Hepatocyte (in vitro differentiated cells): ENCODE measurements at places on chromosomes 13 and 19. TPM values are rescaled to one million over a fixed set of nuclear protein-coding genes. Genes with fewer than 3 reads are reported as not detected.

- H3K27me3 ChIP-seq = peaks cover 5% of the 10 kb centered on the region
- DNase-seq = no peak
- H3K27ac ChIP-seq = no peak overlapping the region
- no peak overlapping the region for H3K4me3 ChIP-seq
- H3K4me1 ChIP-seq = no peaks in the 10 kb centered on the region
These were observed 30.2 kb downstream of the RXFP2 start for GRCh38 chr13:31769575-31769974.

DNA sequence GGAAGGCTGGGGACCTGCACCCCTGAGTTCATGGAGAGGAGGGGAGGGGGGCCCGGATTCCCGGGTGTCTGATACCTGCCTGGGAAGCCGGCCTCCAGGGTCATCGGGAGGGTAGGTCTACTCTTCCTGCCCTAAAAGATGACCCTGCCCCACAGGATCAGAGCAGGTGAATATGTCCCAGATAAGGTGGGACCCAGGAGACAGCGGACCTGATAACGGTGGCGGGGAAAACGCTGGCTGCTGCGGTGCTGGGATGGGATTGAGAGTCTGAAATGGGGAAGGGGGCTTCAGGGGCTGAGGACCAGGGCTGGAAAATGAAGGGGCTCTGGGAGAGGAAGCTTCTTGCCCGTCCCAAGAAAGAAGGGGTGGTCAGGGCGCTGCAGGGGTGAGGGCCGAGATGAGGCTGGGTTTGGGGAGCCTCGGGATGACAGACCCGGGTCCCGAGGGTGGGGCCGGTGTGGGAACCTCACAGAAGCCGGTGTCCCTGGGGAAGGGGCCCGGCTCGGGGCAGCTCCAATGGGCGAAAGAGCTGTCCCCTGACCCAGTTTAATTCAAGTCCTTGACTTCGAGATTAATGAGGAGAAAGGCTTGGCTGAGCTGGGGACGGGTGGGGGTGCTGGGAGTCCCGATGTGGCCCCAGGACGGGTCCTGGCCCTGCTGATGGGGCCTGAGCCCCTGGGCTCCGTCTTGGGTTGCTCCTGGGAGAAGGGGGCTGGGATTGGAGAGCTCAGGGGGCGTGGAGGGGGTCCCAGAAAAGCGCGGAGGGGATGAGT is 823 bp downstream of the TTYH1 start:
- H3K27me3 ChIP-seq = peaks cover 29% of the 10 kb centered on the region
- H3K4me1 ChIP-seq = peaks cover 10% of the 10 kb centered on the region
- H3K4me3 ChIP-seq = no peak overlapping the region
- no peak for DNase-seq

- no peak overlapping the region for H3K4me3 ChIP-seq
- H3K27ac ChIP-seq = no peak overlapping the region
- peak; percentile 87 for DNase-seq
- H3K27me3 ChIP-seq = no peaks in the 10 kb centered on the region
These were observed 11.9 kb upstream of the PRKD2 start for GRCh38 chr19:46728693-46729339.

DNA sequence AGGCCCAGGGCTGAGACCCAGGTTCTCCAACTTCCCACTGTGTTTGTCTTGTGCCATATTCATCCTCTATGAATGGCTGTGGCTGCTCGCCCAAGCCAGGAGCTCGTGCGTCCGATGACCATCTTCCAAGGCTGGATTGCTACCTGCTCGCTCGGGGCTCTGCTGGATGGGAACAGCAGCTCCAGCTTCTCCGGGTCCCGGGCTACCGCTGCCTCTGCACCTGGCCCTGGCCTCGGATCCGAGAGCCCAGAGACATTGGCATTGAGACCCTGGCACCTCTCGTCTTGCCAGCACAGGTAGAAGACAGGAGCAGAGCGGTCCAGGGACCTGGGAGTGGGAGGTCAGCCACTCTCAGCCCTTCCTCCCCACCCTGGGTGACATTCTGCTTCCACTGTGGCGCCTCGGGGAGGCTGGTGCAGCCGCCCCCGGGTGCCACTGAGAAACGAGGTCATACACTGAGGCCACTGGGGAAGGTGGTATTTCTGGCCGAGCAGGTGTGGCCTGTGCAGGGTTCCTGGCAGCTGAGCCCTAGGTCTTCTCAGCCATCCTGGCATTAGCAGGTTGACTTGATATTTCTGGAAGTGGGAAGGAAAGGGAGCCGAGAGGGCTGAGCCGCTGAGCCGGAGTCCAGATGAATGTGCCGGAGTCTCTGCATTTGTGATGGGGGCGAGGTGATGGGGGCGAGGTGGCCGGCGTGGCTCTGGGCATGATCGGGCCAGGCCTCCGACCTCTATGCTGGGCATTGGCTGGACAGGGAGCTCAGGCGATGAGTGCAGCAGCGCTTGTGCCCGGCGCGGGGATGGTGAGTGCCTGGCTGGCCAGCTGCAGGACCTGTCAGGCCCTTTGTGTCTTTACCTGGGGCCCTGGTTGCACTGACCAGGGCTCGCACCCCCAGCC is 18.6 kb downstream of the NDUFB7 start:
- H3K27me3 ChIP-seq = no peaks in the 10 kb centered on the region
- DNase-seq = peak; percentile 6
- no peaks in the 10 kb centered on the region for H3K36me3 ChIP-seq
- H3K27ac ChIP-seq = peak overlapping the region; percentile 10
- no peak overlapping the region for H3K4me3 ChIP-seq
- peaks cover 39% of the 10 kb centered on the region for H3K4me1 ChIP-seq

DNA sequence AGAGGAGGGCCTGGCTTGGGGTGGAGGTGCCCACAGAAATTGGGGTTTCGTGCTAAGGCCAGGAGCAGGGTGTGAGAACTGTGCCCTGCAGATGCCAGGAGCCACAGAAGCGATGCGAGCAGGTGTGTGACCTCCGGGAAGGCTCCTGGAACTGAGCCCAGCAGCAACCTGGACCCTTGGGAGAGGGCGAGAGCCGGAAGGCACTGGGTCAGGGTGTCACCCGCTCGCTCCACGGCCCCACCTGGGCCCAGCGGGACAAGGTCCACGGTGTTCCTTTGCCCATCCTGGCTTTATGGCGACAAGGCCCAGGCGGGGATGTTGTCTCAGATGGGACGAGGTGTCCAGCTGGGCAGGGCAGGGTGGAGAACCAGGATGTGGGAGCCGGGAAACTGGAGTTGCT is 4.2 kb downstream of the MISP start:
- H3K27me3 ChIP-seq = no peaks in the 10 kb centered on the region
- peaks cover 23% of the 10 kb centered on the region for H3K4me1 ChIP-seq
- H3K36me3 ChIP-seq = no peaks in the 10 kb centered on the region
- no peak for DNase-seq
- no peak overlapping the region for H3K4me3 ChIP-seq

GRCh38 chr13:53507741-53508140 is 479.1 kb downstream of the OLFM4 start:
- DNase-seq = no peak
- no peak overlapping the region for H3K27ac ChIP-seq
- H3K27me3 ChIP-seq = no peaks in the 10 kb centered on the region

DNA sequence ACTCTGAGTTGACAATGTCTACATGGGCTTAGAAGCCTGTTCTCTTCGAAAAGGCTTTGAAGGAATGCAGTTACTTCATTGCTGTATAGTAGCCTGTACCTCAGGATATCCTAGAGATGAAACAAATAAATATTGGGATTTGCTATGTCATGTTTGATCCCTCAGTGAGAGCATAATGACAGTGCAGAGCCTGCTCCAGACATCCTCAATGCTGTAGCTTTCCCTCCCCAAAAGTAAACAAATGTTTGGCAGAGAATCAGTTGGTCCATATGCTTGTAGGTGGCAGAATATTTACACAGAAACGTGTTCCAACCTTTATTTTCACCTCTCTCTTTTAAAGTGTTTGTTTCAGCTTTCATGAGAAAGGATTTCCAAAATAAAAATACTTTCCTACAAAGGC is 515.3 kb upstream of the SGCG start:
- H3K27ac ChIP-seq = no peak overlapping the region
- H3K4me3 ChIP-seq = no peak overlapping the region
- H3K36me3 ChIP-seq = no peaks in the 10 kb centered on the region
- peaks cover 4% of the 10 kb centered on the region for H3K4me1 ChIP-seq
- no peak for DNase-seq

DNA sequence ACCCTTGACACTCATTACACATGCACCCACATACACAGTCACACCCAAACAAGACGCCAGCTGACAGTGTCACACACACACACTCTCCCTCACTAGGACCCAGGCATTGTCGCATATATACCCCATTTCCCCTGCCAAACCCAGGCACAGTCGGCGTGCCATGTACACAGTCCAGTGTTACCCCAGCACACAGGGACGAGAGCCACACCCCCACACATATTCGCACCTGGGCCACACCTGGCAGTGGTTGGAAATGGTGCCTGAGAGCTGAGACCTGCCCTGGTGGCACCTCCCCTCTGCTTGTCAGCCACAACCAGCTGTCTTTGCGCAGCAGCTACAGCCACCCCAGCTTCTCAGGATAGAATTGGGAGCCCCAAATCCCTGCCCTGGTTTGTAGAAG is 9.0 kb downstream of the NFIX start:
- H3K27ac ChIP-seq = no peak overlapping the region
- H3K36me3 ChIP-seq = no peaks in the 10 kb centered on the region
- DNase-seq = no peak
- peaks cover 4% of the 10 kb centered on the region for H3K4me1 ChIP-seq
- H3K4me3 ChIP-seq = no peak overlapping the region

CEACAM19 gene
- polyA plus RNA-seq = 4.9 and 5.6 TPM in 2 replicates

SYNGR4 gene
- polyA plus RNA-seq = 0.51 and 1.3 TPM in 2 replicates
